ENCODE measurements at places on chromosomes 7 and 10.

DNA sequence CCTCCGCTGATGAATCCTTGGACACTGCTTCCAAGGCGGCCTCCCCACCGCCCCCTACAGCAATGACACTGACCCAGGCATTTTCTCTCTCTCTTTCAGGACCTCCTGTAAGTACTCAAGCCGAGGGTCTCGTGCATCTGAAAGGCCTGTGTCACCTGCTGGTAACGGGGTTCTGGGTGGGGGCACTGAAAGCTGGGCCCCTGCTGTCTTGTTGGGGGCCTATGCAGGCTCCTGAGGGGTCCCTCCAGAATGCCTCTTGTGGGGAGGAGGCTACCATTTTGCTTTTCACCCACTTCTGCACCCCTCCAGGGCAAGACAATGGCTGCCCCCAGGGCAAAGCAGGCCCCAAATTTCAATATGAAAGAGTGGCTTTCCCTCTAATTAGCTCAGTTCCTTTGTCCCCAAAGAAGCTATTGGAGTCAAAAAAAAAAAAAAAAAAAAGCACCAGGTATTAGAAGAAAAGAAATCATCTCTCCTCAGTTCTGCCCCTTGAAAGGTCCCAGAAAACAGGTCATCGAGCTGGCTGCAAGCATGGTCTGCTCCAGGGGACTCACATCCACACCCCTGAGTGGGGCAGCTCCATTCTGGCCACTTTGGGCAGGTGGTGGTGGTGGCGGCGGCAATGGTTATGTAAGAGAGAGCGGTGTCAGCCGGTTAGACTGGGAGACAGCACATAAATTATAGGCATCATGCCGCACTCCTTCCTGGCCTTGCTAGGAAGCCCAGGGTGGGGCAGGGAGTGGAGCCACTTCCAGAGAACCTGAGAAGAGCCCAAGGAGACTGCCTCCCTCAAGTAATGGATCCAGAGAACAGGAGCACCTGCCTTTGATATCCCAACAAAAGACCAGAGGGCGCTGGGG is 66.2 kb downstream of the COL13A1 start:
- no peaks in the 10 kb centered on the region for H3K4me1 ChIP-seq
- no peak for DNase-seq
- H3K27me3 ChIP-seq: no peaks in the 10 kb centered on the region
- no peaks in the 10 kb centered on the region for H3K36me3 ChIP-seq
- H3K4me3 ChIP-seq: no peak overlapping the region

GRCh38 chr7:135801045-135801693 is 52.6 kb upstream of the FAM180A start:
- H3K36me3 ChIP-seq: no peaks in the 10 kb centered on the region
- no peak overlapping the region for H3K4me3 ChIP-seq
- no peak overlapping the region for H3K27ac ChIP-seq
- no peak for DNase-seq
- H3K4me1 ChIP-seq: peaks cover 8% of the 10 kb centered on the region
- peaks cover 3% of the 10 kb centered on the region for H3K27me3 ChIP-seq

GRCh38 chr10:538895-539294 is 150.6 kb downstream of the DIP2C start:
- H3K36me3 ChIP-seq: no peaks in the 10 kb centered on the region
- no peak overlapping the region for H3K27ac ChIP-seq
- H3K4me1 ChIP-seq: no peaks in the 10 kb centered on the region
- no peak overlapping the region for H3K4me3 ChIP-seq
- H3K27me3 ChIP-seq: peaks cover 6% of the 10 kb centered on the region

GRCh38 chr10:69802424-69803161 is 887 bp downstream of the COL13A1 start:
- H3K4me3 ChIP-seq: no peak overlapping the region
- no peaks in the 10 kb centered on the region for H3K36me3 ChIP-seq
- peaks cover 51% of the 10 kb centered on the region for H3K27me3 ChIP-seq
- DNase-seq: no peak
- H3K27ac ChIP-seq: no peak overlapping the region
- peaks cover 14% of the 10 kb centered on the region for H3K4me1 ChIP-seq

DNA sequence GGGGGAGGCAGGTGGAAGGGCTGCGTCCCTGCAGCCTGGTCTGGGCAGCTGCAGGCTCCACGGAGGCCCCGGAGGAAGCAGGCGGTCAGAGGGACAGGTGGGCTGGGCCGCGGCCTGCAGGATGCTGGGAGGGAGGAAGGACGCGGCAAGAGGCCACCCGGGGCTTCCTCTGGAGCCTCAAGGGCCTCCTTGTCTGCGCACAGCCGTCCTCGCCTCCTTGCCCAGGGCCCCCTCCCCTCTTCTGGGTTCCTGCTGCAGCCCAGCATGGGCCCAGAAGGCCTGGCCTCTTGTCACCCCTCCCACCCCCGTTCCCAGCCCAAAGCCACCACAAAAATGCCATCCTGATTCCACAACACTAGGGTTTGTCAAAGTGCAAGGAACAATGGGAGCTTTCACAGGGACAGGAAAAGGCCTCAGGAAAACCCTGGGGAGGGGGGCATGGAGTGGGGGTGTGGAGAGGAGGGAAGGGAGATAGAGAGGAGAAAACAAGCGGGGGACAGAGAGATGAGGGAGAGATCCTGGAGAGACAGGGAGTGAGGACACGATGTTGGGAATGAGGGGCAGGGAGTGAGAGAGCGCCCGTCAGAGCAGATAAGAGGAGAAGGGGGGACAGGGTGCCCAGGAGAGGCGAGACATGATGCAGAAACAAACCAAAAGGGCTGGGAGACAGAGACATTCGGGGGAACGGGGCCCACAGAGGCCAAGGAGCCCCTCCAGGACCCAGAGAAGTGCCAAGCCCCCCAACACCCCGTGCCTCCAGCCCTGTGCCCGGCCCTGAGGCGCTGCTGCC is 41.8 kb downstream of the ZCCHC24 start:
- H3K4me3 ChIP-seq: no peak overlapping the region
- peaks cover 8% of the 10 kb centered on the region for H3K4me1 ChIP-seq
- no peaks in the 10 kb centered on the region for H3K27me3 ChIP-seq
- H3K27ac ChIP-seq: no peak overlapping the region
- no peak for DNase-seq

- H3K4me1 ChIP-seq: no peaks in the 10 kb centered on the region
- H3K27ac ChIP-seq: no peak overlapping the region
- H3K4me3 ChIP-seq: no peak overlapping the region
- no peaks in the 10 kb centered on the region for H3K36me3 ChIP-seq
Observed at GRCh38 chr7:12898620-12899019, 211.2 kb downstream of the ARL4A start.

- H3K36me3 ChIP-seq: no peaks in the 10 kb centered on the region
- H3K4me1 ChIP-seq: no peaks in the 10 kb centered on the region
- no peaks in the 10 kb centered on the region for H3K27me3 ChIP-seq
- DNase-seq: no peak
- no peak overlapping the region for H3K27ac ChIP-seq
- H3K4me3 ChIP-seq: no peak overlapping the region
Observed at GRCh38 chr7:124369310-124369709, 336.4 kb upstream of the TMEM229A start.

DNA sequence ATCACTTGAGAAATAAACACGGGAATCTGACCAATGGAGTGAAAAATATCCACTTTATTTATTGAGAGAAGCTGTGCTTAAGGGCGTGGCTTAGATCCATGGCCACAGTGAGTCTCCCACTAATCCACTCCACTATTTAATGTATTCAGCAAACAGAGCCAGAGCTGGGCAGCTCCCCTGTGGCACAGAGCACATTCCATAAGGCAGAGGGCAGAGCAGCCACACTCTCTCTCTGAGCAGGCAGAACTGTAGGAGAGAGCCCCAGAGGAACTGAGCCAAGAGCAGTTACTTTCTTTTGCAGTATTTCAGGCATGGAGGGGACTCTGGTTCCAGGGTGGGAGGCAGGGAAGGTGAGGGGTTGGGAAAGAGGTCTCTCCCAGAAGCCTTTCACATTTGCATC is 106.0 kb downstream of the GALNT17 start:
- H3K36me3 ChIP-seq: no peaks in the 10 kb centered on the region
- no peaks in the 10 kb centered on the region for H3K27me3 ChIP-seq
- H3K4me3 ChIP-seq: no peak overlapping the region
- no peak overlapping the region for H3K27ac ChIP-seq

- H3K4me3 ChIP-seq: no peak overlapping the region
- no peak overlapping the region for H3K27ac ChIP-seq
- no peaks in the 10 kb centered on the region for H3K27me3 ChIP-seq
- peaks cover 57% of the 10 kb centered on the region for H3K4me1 ChIP-seq
- no peak for DNase-seq
Observed at GRCh38 chr7:65477326-65477725, 103.7 kb downstream of the ZNF92 start.

- no peak overlapping the region for H3K4me3 ChIP-seq
- H3K27me3 ChIP-seq: no peaks in the 10 kb centered on the region
- no peak overlapping the region for H3K27ac ChIP-seq
- H3K36me3 ChIP-seq: no peaks in the 10 kb centered on the region
Observed at GRCh38 chr10:34599026-34599795, 215.9 kb downstream of the PARD3 start.

GRCh38 chr10:1257274-1257673 is 201.1 kb downstream of the WDR37 start:
- no peak overlapping the region for H3K27ac ChIP-seq
- H3K36me3 ChIP-seq: no peaks in the 10 kb centered on the region
- DNase-seq: no peak
- no peak overlapping the region for H3K4me3 ChIP-seq

DNA sequence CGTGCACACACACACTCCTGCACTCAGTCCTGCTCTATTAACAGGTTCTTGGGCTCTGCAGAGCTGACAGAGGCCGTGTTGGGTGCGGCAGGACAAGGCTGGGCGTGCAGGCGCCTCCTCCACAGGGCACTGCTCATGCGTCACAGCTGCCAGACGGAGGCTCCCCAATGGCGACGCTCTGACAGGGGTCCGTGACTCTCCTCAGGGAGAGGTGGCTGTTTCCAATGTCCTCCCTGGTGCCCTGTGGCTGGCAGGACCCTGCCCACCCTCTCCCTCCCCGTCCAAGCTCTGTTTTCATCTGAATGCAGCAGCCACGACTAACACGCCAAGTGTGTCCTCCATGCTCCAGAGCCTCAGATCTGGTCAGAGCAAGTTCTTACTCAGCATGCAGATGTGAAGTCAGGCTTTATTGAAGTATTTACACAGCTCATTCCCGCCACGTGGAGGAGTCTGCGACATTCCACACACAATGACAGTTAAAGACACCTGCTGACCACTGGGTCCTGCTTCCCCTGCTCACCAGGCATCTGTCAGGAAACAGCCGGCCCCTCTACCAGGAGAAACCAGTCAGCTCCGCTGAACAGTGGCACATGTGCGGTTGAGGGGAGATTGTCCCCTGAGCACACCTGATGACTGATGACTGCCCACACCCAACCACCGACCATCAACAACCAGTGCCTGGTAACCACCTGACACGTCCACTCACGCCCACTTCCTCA is 116.7 kb downstream of the VIPR2 start:
- no peak overlapping the region for H3K27ac ChIP-seq
- peaks cover 18% of the 10 kb centered on the region for H3K27me3 ChIP-seq
- H3K36me3 ChIP-seq: no peaks in the 10 kb centered on the region
- no peak for DNase-seq
- no peak overlapping the region for H3K4me3 ChIP-seq

DNA sequence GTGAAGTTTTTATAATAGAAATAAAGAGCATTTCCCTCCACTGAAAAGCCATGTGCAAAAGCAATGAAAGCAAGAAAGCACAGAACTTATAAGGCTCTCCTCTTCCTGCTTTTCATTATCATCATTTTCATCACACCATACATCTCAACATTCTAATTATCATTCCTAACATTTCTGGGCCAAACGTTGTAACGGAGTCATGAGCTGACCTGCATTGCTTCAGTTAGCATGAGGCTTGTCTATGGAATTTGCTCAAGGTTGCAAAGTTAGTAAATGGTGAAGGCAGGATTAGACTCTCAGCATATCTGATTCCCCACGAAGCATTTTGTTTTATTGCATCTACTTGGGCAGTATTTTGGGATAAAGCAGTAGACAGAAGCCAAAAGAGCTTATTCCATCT is 11.4 kb downstream of the SCIN start:
- no peaks in the 10 kb centered on the region for H3K36me3 ChIP-seq
- H3K4me1 ChIP-seq: no peaks in the 10 kb centered on the region
- no peaks in the 10 kb centered on the region for H3K27me3 ChIP-seq
- DNase-seq: no peak
- H3K27ac ChIP-seq: no peak overlapping the region
